ENCODE measurements at places on chromosomes 4 and X.

DNA sequence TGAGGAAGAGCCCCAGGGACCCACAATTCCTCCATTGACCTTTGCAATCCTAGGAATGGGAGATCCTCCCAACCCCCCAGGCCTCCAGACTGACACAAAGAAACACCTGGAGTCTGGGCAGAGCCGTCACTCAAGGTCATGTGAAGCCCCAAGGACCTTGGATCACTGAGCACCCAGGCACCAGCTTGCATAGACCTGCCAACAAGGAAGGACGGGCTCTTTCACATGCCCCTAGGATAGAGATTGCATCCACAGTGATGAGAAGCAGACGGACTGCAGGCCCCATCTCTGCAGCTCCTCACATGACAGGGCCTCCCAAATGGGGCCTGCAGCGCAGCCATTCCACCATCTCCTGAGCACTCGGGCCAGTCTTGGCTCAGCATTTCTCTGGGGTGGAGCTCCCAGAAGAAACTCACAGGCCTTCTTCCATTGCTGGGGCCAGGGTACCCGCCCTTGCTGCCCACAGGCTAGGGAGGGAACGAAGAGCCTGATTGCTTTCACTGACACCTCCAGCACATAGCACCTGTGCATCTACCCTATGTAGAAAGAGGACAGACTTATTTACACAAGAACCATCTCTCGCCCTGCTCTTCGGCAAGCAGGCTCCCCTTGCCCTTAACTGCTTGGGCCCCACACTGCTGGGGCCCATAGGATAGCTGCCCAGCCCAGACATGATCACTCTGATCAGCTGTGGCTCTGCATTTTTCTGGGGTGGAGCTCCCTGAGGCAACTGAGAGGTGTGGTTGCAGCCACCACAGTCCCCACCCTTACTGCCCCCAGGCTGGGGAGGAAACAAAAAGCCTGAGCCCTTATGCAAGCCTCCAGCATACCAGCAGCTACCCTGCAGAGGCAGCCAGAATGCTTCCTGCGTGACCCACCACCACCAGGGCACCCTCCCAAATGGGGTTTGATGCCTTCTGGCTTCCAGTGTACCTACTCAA is 185.7 kb upstream of the ZCCHC13 start:
- no peak for DNase-seq

GRCh38 chr4:143355540-143356217 is 19.0 kb downstream of the GAB1 start:
- DNase-seq = no peak

DNA sequence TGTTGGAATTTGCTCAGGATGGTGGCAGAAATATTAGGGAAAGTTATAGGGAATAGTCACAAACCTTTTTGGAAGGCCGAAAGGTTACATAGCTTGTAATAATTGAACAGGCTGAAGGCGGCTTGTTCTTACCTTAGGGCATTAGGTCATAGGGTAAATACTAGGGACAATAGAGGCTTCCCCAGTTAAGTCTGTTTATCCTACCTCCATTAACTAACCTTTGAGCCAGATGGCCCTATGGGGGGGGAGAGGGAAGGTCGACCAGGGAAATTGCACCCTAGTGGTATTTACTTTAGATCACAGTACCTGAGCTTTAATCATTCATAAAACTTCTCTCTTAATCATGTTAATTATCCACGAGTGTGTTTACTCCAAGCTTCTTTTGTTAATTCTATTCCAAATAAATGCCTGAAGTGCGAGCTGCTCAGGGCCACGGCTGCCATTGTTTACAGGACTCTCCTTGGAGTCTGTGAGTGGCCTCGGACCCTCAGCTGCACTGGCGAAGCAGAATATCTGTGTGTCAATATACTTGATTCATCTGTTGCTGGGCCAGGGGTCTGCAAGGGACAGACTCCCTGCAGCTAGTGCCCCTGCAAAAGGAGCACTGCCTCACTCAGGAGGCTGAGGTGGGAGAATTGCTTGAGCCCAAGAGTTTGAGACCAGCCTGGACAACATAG is 22.9 kb downstream of the PAGE2 start:
- no peak for DNase-seq

DNA sequence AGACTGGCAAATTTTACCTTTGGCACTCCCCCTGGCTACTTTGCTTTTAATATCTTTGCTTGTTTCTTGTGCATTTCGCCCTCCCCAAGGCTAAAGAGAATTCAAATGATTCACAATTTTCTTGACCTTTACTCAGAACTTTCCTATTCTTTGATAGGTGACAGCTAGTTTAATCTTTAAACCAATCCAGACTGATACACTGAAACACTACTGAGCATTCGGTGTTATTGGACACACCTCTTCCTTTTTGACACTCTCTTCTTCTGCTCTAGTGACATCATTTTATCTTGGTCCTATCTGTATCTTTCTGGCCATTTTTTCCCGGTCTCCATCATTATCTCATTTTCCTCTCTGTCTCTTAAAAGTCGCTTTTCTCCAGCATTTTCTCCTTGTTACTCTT is 103.1 kb downstream of the IL1RAPL2 start:
- DNase-seq = no peak

GRCh38 chr4:94334962-94335361 is 7.7 kb downstream of the HPGDS start:
- DNase-seq = no peak

DNA sequence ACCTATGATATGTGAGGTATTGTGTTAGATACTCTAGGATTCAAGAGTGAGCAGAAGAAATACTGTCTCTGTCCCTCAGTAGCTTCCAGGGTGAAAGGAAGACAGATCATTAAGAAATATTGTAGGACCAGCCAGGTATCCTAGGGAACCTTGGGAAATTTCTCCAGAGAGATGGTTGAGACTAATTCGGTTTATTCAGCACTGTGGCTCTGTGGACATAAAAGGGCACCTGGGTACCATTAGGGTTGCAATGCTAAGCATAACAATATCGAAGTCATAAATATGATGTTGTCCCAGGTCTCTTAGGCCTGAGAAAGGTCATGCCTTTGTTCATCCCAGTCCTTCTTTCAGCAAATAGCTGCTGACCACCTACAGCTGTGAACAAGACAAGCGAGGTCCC is 61.0 kb downstream of the FAM114A1 start:
- no peak for DNase-seq

- no peak for DNase-seq
These were observed 905 bp upstream of the MAEA start for GRCh38 chr4:1288786-1289185.

GRCh38 chrX:6852869-6853268 is 294.6 kb upstream of the STS start:
- DNase-seq = no peak

GRCh38 chr4:175802988-175803387 is 9.1 kb downstream of the GPM6A start:
- no peak for DNase-seq
